ENCODE measurements at places on chromosomes 12 and 14.
A peak's percentile ranks its signal among the peaks of the same experiment; 100 is the strongest.

DNA sequence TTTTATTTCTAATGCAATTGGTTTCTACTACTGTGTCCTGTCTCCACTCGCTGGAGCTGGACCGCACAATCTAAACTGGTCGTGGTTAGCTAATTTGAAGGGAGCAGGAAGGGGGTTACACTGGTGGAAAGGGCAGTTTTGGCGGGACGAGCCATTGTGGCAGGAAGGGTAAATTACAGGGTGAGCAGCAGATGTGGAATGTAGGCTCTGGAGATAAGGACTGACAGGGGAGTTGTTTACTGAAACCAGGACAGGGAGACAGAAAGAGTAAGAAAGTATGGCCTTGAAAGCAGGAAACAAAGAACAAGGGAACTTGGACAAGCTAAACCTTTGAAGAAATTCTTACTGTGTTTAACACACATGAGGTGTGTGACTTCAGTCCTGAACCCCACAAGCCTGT lies 147.8 kb downstream of the ATXN7L3B start:
- no peak for DNase-seq

DNA sequence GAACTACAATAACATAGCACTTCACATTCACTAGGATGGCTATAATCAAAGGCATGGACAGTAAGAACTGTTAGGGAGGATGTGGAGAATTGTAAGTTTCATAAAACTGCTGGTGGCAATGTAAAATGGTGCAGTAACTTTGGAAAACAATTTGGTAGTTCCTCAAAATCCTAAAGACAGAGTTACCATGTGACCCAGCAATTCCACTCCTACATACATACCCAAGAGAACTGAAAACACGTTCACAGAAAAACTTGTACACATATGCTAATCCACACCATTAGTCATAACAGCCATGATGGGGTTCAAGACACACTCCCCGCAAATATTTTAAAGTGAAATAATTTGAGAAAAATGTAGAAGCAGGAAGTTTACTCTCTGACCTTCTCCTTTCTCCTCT lies 31.7 kb downstream of the GALC start:
- DNase-seq, result no peak

DNA sequence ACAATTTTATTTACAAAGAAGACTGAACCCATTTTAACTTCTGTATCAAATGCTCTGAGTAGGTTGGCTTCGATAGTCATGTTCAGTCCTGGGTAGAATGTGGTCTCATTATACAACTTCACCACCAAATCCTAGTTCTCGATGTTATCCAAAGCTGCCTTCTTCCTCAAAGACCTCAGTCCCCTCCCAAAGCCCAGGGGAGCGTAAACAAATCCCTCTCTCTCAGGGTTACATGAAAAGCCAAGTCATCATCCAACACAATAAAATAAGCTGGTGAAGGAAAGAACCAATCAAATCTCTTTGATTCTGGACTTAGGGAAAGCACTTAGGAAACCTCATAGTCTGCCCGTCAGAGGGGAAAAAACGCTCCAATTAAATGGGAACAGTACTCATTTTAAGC lies 9.1 kb downstream of the PTCSC3 start:
- no peak for DNase-seq

DNA sequence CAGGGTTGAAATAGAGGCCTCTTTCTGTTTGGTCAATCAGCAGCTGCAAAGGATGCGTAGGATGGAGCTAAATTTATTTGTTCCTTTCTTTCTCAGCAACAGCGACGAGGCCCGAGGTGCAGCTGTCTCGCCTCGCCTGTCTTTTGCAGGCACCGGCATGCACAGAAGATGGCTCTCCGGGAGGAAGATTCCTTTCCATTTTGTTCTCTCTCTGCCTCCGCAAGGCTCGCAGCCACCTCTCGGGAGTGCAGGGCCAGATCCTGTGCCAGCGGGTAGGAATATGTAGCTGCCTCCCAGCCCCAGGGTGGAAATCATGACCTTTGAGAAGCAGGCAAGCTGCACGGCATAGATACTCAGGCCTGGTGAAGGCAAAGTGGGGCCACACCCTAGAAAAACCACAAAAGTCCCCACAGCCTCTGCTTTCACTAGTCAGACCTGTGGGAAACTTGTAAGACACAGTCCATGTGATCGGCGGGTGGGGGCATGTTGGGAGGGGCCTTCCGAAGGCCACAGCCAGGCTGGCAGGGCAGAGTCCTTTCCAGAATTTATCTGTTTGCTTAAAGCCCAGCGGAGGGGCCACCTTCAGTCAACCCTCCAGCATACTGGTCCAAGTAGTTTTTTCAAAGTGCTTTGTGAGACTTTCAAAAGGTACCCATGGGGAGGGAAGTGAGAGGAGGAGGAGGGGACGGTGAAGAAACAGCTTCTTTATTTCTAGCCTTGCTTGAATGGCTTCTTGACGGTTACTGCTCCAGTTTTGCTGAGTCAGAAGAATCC lies at the start of gene MAP1LC3B2:
Gene MAP1LC3B2 (plus strand): TSS at position 220 of the 774 bp plus-strand sequence. CDS start 16,562 bp downstream, outside the sequence.
- no peak for DNase-seq

- no peak for DNase-seq
Measured at GRCh38 chr12:7351177-7351576, 47.3 kb downstream of the ACSM4 start.

- DNase-seq, result no peak
Measured at GRCh38 chr12:104588921-104589590, 132.3 kb downstream of the CHST11 start.

DNA sequence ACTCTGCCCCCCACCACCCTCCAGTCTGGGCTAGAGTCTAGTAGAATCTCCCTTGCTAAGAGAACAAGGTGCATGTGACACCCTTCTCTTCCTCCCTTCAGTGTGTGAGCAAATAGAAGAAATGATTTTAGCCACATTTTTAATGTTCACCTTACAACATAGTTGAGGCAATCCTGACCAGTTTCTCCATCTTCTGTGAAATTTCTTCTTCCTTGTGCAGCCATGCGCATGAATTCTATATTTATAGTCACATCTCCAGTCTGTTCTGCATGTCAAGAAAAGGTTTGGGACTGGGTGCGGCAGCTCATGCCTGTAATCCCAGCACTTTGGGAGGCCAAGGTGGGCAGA lies 9.5 kb upstream of the LTA4H start:
- DNase-seq, result no peak

DNA sequence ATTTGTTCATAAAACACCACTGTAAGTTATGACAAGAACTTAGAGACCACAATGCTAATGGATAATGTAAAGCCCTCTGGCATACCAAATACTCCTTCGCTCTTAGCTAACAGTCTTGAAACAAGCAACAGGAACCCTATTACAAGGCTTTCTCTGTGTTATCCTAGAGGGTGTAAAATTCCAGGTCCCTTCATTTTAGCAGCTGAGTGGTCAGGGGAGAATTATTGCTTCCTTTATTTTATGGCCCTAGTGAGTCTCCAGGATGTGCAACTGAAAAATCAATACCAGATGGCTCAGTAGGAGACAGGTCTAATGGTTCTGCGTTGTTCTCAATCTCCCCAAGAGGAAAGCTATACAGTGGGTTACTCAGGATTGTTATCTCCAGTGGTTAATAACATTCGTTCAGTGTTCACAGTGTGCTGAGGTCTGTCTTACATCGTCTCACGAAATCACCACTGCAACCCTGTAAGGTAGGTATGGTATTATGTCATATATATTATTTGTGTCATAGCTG lies 172.7 kb upstream of the CNOT2 start:
- no peak for DNase-seq

DNA sequence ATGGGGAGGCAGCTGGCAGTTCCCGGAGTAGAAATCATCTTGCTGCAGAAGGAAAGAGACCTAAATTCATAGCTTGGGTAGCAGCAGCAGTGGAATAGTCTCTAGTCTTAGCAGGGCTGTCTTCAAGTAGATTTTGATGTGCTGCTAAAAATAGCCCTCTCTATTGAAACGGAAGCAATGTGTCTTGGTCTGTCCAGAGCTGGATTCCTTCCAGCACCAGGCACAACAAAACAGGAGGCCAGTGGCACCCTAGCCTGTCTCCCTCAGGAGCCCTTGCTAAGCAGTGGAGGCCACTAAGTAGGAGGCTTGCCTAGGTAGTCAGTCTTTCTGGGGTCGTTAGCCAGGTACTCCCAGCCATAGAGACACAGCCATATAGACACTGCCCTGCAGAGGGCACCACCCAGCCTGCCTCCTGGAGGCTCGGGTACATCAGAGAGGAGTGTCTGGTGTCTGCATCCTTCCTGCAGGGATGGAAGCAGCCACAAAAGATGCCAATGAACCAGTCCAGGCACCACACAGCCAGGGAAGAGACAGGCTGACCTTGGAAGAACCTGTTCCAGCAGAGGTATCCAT lies 97.5 kb downstream of the CRACR2A start:
- DNase-seq, result no peak

DNA sequence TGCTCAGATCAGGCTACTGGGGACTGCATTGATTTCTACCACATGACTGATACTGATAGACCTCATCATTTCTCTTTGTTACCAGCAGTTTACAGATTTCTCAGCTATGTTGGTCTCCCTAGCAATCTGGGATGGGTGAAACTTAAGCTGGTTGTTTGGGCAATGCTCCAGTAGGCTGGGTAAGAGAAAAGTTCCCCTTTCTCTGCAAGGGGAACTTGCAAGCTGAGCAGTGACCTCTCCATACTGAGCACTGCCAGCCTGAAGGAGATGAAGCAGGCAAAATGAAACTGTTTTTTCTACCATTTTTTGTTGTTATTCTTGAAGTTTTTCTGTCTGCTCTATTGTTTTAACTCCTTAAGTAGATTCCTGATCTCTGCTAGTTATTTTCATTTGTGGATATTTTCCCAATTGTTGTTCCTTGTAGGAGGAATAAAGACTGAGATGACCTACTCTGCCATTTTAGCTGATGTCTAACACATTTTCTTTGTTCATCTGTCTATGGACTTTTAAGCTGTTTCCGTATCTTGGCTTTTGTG lies 1.3 kb upstream of the OR4M1 start:
- no peak for DNase-seq

DNA sequence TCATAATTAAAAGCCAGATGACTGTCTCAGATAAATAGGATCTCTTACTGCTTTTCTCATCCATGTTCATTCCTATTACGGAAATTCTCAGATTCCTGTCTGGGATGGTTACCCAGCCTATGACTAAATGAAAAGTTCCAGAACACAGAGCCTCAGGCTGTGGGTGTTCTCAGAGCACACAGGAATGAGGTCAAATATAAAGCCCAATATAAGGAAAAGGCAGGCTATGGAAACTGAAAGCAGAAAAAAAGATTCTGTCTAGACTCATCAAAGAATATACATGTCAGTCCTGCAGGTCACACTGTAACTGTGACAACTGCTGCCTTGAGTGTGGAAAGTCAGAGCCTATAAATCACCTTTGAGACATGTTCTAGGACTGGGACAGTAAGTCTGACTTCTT lies 64.3 kb downstream of the DCAF5 start:
- DNase-seq, result no peak

- DNase-seq, result peak; percentile 67
Measured at GRCh38 chr14:23160924-23161522, 22.4 kb downstream of the SLC7A8 start.

DNA sequence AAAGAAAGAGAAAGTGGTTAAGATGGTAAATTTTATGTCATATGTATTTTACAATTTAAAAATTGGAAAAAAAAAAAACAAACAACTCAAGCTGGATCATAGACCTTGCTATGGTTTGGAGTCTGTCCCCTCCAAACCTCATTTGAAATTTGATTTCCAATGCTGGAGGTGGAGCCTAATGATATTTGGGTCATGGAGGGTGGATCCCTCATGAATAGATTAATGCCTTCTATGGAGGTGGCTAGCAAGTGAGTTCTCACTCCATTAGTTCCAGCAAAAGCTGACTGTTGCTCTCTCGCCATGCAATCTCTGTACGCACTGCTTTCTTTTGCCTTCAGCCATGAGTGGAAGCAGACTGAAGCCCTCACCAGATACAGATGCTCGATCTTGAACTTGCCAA lies 22.2 kb upstream of the AP4S1 start:
- no peak for DNase-seq

DNA sequence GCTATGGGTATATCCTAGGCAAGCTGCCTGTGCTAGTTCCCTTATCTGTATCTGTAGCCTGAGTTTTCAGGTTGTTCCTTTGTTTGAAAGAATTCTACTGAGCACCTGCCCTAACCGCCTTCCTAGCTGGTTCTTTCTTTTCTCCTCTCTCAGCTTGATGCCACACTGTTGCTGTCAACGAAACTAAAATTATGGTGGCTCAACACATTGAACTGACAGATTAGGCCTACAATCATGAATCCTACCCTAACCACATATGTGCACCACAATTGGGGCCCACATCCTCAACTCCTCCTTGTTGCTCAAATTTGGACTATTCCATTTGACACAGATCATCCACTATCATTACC lies 36.2 kb upstream of the RESF1 start:
- no peak for DNase-seq

- no peak for DNase-seq
Measured at GRCh38 chr12:66709893-66710292, 31.0 kb upstream of the GRIP1 start.

GRCh38 chr14:24071144-24071697 lies at the start of gene CPNE6:
CPNE6 (plus strand) TSS chr14:24071562; CDS start chr14:24072937, 1,375 bp downstream.
- DNase-seq, result no peak

DNA sequence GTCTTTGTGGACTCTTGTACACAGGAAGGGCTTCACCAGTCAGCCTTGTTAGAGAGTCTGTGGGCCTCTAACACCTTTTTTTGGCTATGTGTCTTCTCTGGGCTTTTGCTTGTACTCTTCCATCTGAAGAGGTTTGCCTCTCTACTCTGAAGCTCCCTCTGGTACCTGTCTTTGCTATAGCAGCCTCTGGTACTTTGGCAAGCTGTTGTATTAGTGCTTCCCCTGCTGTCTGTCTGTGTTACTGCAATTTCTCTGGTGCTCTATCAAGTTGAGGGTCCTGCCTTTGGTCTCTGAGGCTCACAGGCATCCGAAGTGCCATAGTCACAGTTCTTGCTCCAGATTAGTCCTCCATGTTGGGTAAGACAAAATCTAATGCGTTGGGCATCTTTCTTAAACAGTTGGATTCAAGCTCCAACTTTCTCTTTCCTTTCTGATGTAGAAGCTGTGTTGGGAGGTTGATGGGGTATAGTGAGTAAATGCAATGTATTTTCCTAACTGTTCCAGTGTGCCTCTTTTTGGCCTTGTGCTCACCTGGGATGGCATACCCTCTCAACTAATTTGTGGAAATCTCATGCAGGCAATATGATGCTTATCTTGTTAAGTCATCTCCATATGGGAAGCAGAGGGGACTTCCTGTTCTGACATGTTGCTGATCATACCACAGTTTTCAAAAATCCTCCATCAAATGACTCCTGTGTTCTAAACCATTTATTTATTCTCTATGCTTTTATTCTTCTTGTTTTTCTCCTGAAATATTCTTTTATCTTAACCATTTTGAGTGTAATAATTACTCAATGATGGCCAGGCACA lies 88.8 kb downstream of the ATF7IP start:
- peak; percentile 40 for DNase-seq

- no peak for DNase-seq
Measured at GRCh38 chr14:54676812-54677708, 110.1 kb downstream of the SAMD4A start.

DNA sequence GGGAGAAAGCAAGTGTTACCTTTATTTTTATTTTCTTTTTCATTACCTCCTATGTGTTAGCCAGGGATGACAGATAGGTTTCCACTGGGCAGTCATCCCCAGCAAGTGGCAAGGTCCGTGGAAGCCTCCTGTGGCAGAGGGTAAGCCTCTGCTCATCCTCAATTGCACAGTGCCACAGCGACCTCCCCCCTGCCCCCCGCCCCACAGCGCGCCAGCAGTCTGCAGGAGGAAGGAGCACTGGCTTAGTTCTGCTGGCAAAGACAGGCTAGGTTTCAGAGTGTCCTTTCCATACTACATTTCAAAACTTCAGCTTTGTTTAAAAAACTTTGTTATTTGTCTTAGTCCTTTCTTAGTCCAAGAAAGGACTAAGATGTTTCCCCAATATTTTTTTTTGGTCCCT lies 194.7 kb downstream of the EXOC5 start:
- no peak for DNase-seq

GRCh38 chr12:115268451-115268850 lies 584.5 kb upstream of the TBX3 start:
- DNase-seq, result no peak

- DNase-seq, result no peak
Measured at GRCh38 chr12:2192231-2192630, 139.4 kb downstream of the CACNA1C start.

Data from DMS 273 treated with DMSO at 0.1 percent for 48 hours (cell line).